NCI-H187 (cell line): ENCODE measurements at places on chromosomes 12 and 14.
A peak's percentile ranks its signal among the peaks of the same experiment; 100 is the strongest.

DNA sequence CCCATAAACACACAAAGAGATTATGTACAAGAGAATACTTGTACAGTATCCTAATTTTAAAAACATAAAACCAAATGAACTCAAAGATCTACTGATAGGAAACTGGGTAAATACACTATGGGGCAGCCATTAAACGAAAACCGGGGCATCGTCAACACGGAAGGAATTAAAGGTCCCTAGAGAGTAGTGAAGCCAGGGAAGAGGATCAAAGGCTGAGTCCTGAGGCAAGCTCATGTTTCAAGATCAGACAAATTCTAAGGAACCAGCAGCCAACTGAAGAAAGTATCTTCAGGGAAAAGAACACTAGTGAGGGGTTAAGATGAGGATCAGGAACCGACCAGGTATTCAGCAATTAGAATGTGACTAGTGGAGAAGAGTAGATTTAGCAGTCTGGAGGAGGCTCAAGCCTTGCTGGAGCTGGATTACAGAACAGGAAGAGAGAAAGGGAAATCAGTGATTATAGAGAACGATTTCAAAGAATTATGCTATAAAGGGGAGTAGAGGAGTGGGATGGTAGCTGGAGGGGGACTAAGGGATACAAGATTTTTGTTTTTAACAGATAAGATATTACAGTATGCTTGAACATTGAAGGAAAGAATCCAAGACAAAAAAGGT lies 23.7 kb downstream of the SEL1L start:
- DNase-seq: no peak

GRCh38 chr14:92874962-92875661 lies 47.8 kb upstream of the CHGA start:
- no peak for DNase-seq

GRCh38 chr12:3405821-3406220 lies 85.2 kb upstream of the PRMT8 start:
- DNase-seq: no peak

DNA sequence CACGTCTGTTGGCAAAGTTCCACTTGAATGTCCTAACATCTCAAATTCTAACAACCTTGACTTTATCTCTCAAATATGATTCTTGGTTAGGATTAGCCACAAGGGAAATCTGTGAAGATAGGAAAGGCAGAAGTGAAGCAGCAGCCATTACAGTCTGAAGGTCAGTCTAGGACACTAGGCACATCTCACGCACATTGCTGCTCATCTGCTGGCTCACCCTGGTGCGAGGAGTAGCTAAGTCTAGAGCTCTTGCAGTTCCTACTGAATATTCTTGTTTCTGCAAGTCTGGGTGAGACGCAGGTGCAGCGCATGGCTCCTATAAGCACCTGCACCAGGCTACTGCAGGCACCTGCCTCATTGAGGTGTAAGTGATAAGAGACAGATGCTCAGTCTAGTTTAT lies 6.4 kb upstream of the SLC25A3 start:
- peak; percentile 89 for DNase-seq

- no peak for DNase-seq
Observed at GRCh38 chr12:24177889-24178288, 228.4 kb upstream of the SOX5 start.
